ENCODE measurements at places on chromosomes 2 and 18.

GRCh38 chr18:74233933-74234325 lies 57.8 kb downstream of the CYB5A start:
- no peak for DNase-seq

DNA sequence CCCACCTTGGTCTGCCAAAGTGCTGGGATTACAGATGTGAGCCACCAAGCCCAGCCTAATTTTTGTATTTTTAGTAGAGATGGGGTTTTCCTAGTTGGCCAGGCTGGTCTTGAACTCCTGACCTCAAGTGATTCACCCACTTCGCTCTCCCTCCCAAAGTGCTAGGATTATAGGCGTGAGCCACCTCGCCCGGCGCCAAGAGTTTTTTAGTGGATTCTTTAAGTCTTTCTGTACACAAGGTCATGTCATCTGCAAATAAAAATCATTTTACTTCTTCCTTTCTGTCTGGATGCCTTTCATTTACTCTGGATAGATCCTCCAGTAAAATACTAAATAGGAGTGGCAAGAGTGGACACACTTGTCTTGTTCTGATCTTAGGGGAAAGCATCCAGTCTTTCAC lies 61.7 kb downstream of the KCMF1 start:
- no peak for DNase-seq

DNA sequence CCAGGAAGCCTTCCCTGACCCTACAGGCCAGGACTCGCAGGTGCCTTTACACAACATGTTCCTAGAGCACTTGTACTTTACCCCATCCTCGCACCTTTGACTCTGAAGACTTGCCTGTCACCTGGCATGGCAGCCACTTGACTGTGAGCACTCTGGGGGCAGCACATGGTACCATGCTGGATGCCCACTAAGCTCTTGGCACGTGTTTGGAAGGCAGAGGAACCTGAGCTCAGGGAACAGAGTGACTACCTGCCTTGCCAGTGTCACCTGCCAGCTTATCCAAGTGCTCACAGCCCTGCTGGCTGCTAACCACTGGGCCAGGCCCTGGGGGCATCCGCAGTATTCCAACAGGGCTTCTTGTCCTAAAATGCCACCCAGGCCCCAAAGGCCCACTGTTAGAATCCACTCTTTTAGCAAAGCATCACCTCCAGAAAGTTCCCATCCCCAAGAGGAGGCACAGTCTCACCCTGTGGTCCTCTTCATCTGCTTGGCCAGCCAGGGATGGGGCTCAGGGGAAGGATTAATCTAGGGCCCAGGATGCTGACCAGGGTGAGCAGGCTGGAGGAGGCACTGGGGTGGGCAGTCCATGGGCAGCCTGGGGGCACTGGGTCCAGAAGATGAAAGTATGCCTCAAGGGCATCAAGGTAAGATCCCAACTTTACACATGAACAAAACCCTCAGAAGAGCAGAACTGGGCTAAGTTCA lies 57.0 kb downstream of the ZBTB7C start:
- no peak for DNase-seq

- no peak for DNase-seq
Observed at GRCh38 chr2:100248044-100248330, 74.3 kb downstream of the LONRF2 start.

- no peak for DNase-seq
Observed at GRCh38 chr2:17085546-17086202, 420.0 kb upstream of the CYRIA start.

GRCh38 chr18:10301831-10302483 lies 152.5 kb upstream of the APCDD1 start:
- no peak for DNase-seq

DNA sequence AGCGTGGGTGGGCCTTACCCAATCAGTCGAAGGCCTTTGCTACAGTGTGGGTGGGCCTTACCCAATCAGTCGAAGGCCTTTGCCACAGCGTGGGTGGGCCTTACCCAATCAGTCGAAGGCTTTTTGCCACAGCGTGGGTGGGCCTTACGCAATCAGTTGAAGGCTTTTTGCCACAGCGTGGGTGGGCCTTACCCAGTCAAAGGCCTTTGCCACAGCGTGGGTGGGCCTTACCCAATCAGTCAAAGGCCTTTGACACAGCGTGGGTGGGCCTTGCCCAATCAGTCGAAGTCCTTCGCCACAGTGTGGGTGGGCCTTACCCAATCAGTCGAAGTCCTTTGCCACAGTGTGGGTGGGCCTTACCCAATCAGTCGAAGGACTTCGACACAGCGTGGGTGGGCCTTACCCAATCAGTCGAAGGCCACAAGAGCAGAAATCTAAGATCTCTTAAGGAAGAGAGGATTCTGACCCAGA lies 16.3 kb upstream of the GAL3ST2 start:
- no peak for DNase-seq

DNA sequence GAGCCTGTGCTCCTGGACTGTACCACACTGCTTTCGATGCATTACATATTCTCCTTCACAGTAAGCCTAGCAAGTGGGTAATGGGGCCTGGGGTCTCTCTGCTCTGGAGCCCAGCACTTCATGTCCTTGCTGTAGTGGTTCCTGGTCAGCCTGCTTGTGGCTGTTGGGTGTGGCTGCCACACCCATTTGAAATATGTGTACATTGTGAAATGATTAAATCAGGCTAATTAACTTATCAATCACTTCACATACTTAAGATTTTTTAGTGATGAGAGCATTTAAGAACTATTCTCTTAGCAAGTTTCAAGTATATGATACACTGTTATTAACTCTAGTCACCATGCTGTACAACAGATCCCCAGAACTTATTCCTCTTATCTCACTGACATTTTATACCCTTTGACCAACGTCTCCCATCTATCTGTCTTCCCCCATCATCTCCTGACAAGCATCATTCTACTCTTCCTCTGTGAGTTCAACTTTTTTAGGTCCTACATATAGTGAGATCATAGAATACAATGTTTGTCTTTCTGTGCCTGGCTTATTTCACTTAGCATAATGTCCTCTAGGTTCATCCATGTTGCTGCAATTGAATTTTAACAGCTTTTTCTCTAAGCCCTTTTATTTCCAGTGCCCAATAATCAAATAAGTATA lies 92.1 kb downstream of the LYPD6 start:
- no peak for DNase-seq

- DNase-seq, result no peak
Observed at GRCh38 chr18:63151539-63151938, 168.0 kb downstream of the BCL2 start.

GRCh38 chr2:51329512-51329911 lies 297.6 kb upstream of the NRXN1 start:
- DNase-seq, result no peak

- no peak for DNase-seq
Observed at GRCh38 chr2:78541451-78542267, 483.8 kb upstream of the REG3G start.

GRCh38 chr2:186617148-186617547 lies 27.3 kb downstream of the ITGAV start:
- DNase-seq, result no peak

GRCh38 chr2:45843136-45843535 lies 191.7 kb downstream of the PRKCE start:
- no peak for DNase-seq

DNA sequence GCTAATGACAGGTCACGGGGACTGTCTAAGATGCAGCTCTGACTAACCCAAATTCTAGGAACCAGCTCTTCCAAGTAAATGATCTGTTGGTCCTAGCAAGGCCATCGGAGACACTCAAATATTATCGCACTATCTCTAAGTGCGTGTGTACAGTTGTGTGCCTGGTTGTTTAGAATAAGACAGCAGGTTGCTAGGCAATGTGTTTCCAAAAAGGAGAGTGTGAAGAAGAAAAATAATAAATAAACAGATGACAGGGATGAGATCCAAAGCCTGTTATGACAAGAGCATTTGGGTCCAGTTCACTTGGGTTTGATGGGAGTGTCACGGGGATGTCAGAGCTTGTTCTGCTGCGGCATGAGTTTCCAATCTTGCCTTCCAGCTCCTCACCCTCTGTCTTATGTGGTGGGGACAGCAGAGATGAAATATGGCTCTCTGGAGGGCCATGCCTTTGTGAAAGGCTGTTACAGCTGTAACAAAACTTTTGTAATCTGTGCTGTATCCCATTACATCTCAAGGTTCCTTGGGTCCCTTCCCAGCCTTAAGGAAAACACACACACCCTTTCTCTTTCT lies 127.5 kb upstream of the TNP1 start:
- no peak for DNase-seq

DNA sequence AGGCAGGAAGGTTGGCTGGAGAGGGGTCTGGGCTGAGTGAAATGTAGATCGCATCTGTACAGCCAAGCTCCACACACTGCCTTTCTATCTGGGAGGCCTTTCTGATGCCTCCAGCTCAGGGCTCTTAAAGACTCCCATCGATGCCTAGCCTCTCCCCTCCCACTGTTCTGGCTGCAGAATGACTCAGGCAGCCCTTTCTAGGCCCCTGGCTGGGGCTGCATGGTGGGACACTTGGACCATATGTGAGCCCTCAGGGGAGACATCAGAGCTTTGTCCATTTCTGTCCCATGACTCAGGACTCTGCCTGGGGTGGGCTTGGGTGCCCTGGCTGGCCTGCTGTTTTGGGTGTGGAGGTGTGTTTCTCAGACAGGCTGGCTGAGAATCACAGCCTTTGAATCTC lies 101.3 kb downstream of the CELF4 start:
- DNase-seq, result no peak

- no peak for DNase-seq
Observed at GRCh38 chr2:100062336-100062735, 80.1 kb downstream of the AFF3 start.

All from stimulated activated CD8-positive, alpha-beta memory T cell treated with anti-CD3 and anti-CD28 coated beads, Interleukin-7, amount 100 ng/mL, for 4 hours (primary cell).